ENCODE measurements at places on chromosomes 12 and 14.

- DNase-seq = no peak
Measured at GRCh38 chr12:54393743-54394142, 9.2 kb upstream of the ZNF385A start.

DNA sequence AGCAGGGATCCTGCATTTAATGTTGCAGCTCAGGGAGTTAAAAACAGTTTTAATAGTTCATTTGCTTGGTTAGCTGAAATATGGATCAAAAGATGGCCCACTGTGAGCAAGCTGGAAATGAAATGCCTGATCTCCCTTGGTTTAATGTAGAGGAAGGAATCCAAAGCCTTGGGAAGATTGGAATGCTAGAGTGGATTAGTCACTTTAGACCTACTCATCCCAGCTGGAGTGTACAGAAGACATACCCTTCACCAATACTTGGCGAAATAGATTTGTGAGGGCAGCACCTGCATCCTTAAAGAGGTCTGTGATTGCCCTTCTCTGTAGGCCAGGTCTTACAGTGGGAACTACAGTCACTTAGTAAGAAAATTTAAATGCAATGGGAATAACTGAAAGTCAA is 58.0 kb upstream of the KRAS start:
- no peak for DNase-seq

- no peak for DNase-seq
Measured at GRCh38 chr12:55838361-55838760, 4.4 kb downstream of the MMP19 start.

DNA sequence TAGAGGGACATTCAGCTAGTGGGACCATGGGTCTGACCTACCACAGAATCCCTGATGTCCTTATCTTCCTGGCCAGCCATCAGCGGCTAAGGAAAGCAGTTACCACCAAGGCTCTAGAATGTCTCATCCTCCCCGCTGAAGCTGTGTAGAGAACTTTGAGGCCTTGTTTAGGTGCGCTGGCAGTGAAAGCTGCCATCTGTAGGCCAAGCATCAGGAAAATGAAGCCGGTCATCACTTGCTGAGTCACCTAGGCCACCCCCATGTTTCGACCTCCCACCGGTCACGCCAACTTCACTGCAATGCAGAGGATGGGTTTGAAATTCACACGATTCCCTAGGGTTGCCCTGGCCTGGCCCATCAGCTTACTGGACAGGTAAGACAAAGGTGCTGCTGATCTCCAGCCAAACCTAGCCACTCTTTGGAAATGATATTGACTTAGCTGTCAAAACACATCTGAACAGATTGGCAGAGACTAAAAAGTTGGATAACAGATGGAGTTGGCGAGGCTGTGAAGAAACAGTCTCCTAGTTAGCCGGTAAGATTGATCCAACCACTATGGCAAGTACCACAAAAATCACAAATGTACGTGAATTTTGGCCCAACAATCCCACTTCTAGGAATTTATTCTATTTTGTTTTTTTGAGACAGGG is 52.0 kb downstream of the NOS1 start:
- DNase-seq = peak; percentile 71

DNA sequence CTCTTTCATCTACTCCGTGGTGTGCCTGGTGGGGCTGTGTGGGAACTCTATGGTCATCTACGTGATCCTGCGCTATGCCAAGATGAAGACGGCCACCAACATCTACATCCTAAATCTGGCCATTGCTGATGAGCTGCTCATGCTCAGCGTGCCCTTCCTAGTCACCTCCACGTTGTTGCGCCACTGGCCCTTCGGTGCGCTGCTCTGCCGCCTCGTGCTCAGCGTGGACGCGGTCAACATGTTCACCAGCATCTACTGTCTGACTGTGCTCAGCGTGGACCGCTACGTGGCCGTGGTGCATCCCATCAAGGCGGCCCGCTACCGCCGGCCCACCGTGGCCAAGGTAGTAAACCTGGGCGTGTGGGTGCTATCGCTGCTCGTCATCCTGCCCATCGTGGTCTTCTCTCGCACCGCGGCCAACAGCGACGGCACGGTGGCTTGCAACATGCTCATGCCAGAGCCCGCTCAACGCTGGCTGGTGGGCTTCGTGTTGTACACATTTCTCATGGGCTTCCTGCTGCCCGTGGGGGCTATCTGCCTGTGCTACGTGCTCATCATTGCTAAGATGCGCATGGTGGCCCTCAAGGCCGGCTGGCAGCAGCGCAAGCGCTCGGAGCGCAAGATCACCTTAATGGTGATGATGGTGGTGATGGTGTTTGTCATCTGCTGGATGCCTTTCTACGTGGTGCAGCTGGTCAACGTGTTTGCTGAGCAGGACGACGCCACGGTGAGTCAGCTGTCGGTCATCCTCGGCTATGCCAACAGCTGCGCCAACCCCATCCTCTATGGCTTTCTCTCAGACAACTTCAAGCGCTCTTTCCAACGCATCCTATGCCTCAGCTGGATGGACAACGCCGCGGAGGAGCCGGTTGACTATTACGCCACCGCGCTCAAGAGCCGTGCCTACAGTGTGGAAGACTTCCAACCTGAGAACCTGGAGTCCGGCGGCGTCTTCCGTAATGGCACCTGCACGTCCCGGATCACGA is 2.2 kb downstream of the SSTR1 start:
- no peak for DNase-seq

GRCh38 chr14:94027566-94028449 is 1.7 kb downstream of the OTUB2 start:
- no peak for DNase-seq

Measured in SJSA1 (cell line).